ENCODE measurements at places on chromosomes 12 and 14. TPM values are rescaled to one million over a fixed set of nuclear protein-coding genes. Genes with fewer than 3 reads are reported as not detected.
A peak's percentile ranks its signal among the peaks of the same experiment; 100 is the strongest.

DNA sequence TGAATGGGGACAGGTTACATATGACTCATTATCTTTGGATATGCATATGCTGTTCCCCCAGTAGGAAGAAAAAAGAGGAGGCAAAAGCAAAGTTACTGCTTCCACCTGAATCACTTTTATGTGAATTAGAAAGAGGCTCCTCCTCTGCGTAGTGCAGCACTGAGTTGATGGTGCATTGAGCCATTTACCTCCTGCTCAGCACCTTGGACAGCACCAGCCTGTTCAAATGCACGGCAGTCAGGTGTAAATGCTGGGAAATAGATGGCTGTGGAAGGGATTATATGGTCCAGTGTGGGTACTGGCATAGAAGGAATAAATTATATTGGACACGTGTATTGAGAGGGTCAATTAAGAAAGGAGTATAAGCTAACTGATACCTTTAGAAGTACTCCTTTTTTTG, 541.9 kb upstream of the SEL1L start:
- DNase-seq: no peak

NANOG gene
- 0.35 TPM for total RNA-seq

GRCh38 chr12:96143827-96144565, 50.2 kb upstream of the ELK3 start:
- DNase-seq: no peak

- DNase-seq: no peak
Measured at GRCh38 chr14:80965037-80965436, 9.6 kb downstream of the TSHR start.

DNA sequence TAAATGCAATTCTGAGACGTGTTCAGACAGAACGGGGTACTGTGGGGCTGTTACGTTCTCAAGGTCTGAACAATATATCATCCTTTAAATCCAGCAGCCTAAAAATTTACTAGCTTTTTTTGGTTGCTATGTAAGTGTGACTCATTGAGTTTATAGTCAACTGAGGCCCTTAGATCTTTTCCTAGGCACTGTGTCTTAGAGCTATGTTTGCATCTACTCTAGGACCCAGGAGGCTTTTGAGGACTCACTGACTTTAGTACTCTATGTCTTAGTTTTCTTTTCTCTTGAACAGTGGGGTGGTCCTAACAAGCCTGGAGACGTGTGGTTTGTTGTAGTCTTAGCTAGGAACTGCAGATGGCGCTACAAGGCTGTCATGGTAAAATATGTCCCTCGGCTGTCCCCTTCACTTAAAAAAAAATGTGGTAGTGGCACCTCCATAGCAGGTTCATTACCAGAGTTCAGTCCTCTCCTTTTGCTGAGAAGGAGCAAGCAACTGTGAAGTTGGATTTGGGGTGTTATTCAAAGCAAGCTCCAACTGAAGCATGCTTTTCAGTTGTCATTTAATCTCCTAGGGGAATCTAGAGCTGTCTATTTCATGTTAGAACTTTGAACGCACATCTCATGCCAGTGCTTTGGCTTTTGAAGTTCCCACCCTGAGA, 8.7 kb upstream of the SPATS2 start:
- no peak for DNase-seq

ZFHX2 gene
- total RNA-seq: 3.1 TPM

DNA sequence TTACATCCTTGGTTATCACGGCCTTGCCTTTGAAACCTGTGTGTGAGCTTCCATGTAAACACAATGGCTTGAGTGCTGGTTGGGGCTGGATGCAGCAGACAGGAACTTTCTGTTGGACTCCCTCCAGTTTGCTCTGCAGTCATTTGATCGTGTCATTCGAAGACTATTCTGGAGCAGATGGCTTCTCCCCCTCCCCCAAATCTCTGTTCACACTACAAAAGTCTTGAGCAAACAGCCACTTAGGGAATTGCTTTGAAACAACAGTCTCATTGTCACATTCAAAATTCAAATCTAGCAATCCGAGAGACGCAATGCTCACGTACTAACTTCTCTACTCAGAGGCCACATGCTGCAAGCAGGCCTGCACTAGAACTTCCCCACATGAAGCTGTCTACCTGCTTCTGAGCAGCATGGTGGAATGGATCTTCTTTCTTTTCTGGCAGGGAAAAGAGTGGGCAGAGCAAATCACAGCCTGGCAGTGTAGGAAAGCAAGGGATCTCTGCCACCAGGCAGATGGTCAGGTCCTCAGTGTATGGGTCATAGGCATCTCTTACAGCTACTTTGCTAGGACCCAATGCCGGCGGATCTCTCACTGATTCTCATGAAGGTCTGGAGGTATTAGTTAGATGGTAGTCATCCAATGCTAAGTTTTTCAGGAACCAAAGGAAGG, 214.2 kb downstream of the PPM1H start:
- no peak for DNase-seq

SERPINA12 gene
- not detected for total RNA-seq

DNA sequence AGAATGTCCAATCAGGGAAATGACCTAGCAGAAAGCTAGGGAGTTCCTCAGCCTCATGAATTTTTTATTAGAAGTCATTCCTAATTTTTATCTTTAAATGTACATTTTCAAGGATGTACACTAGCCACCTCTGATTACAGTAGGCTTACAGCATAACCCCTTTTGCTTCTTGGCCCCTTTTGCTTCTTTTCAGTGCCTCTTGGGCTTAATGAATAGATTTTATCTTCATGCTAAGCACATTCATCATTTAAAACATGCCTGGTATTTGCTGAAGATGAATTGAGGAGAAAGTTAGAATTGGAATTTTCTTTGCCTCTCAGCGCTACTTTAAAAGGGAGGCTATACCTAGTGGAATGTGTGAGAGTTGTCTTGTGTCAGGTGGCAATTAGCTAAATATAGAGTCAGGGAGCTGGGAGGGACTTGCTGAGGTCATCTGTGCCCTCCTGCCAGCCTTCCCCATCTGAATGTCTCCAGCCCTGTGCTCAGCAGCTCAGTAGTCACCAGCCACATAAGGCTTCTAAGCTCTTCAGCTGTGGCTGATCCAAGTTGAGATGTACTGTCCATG, 132.1 kb downstream of the SAMD4A start:
- no peak for DNase-seq

DNA sequence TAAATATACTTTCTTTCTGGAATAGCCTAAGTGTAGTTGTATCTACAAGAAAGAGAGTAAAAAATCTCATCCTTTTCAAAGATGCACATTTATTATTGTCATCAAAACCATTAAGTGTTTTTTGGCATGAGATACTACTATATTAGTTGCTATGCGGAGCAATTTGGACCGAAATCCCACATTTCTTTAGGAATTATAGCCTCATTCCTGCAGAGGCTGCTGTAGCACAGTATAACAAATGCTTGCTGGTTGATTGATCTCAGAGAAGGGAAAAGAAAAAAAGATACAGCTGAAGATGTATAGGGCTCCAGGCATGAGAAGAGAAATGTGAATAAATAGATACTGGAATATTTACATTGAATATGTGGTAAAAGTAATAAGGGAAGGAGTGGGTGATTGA, 36.0 kb downstream of the RHOJ start:
- no peak for DNase-seq

GRCh38 chr12:92438641-92439419, 264.0 kb upstream of the PLEKHG7 start:
- no peak for DNase-seq

NID2 gene
- total RNA-seq: 66.2 TPM

GRCh38 chr14:38994731-38995130, 108.3 kb downstream of the SEC23A start:
- DNase-seq: no peak

DNA sequence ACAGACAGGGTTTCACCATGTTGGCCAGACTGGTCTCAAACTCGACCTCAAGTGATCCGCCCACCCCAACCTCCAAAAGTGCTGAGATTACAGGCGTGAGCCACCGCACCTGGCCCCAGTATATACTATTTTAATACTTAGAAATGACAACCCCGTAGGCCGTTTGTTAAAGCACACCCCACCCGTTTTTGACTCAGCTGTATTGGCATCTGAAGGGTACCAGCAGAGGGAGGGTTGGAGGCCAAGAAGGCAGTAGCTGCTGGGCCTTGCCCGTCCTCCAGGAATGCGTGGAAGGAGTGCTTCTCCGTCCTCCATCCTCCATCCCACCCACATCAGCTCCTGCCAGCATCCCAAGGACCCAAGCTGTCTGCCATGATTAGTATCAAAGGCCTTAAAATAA, 6.3 kb upstream of the NIN start:
- DNase-seq: no peak

FIGNL2 gene
- total RNA-seq: 1.3 TPM

DNA sequence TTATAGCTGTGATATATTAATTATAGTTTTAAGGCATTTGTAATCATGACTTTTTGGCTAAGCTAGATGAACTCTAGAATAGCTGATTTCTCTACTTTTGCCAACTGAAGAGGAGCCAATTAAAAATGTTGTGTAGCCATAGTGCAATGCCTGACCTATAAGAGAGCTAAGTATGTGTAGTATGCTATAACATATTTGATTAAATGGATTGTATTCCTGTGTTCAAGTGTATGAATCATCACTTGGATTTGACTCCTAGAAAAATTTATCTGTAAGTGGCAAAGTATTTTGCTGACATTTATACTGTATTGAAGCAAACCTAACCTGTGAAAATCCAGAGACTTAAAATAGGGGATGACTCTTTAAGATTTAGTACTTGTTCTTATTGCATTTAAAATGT, 34.2 kb downstream of the PCNX4 start:
- DNase-seq: no peak

- no peak for DNase-seq
Measured at GRCh38 chr14:50745401-50746058, 77.4 kb upstream of the SAV1 start.

- DNase-seq: no peak
Measured at GRCh38 chr12:4168036-4168435, 105.5 kb upstream of the CCND2 start.

AICDA gene
- not detected for total RNA-seq

GRCh38 chr14:101708853-101709532, 52.5 kb upstream of the PPP2R5C start:
- DNase-seq: peak; percentile 82

IL26 gene
- total RNA-seq: not detected

FAM90A1 gene
- 0.48 TPM for total RNA-seq

FOXN4 gene
- not detected for total RNA-seq

GRCh38 chr14:49089107-49089506, 497.1 kb downstream of the RPS29 start:
- no peak for DNase-seq

GRCh38 chr12:13780453-13780852, 200.9 kb downstream of the GRIN2B start:
- DNase-seq: no peak

- no peak for DNase-seq
Measured at GRCh38 chr12:84117190-84117589, 795.4 kb downstream of the SLC6A15 start.

SAMD15 gene
- 1.5 TPM for total RNA-seq

TGM1 gene
- 0.77 TPM for total RNA-seq
